ENCODE measurements at places on chromosomes 12 and 14.
A peak's percentile ranks its signal among the peaks of the same experiment; 100 is the strongest.

DNA sequence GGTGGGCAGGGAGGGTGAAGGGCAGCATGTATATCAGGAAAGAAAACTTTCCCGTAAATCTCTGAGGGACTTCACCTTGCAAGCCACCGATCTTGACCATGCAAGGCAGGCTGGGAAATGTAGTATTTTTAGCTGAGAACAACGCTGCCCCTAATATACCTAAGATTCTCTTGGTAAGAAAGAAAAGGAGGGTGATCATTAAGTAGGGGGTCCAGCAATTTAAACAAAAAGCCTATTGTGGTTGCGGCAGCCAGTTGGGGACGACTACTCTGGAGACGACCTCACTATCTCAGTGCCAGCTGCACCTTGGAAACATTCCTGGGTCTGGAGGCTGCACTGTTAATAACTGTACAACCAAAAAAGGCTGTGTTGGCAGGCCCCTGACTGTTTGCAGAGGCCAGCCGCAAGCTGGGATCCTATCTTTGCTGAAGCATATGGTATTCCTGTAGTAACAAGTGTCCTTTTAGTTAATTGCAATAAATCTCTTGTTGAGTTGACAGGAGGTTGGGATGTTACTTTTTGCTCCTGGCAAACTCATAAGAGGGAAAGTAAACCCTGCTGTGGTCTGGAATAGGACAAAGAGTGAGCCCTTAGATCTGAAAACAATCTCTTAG, 6.4 kb downstream of the APOLD1 start:
- no peak for DNase-seq

GRCh38 chr12:58117667-58118066, 176.3 kb downstream of the ATP23 start:
- DNase-seq, result no peak

DNA sequence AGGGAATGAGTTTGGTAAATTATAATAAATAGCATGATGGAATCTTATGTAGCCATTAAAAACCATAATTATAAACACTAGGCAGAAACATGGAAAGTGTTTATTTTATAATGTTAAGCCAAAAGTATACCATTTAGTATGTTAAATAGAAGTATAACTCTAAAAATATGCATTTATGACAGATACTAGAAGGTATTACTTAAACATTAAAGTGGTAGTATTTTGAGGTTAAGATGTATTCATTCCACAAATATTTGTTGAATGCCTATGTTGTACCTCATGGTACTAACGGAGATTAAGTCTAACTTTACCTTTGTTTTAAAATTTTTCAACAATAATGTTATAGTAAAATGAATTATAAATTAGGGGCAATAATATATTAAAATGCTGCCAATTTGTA, 24.1 kb downstream of the TTC8 start:
- no peak for DNase-seq

- DNase-seq, result no peak
These were observed 74.9 kb upstream of the MED13L start for GRCh38 chr12:116352315-116352835.

DNA sequence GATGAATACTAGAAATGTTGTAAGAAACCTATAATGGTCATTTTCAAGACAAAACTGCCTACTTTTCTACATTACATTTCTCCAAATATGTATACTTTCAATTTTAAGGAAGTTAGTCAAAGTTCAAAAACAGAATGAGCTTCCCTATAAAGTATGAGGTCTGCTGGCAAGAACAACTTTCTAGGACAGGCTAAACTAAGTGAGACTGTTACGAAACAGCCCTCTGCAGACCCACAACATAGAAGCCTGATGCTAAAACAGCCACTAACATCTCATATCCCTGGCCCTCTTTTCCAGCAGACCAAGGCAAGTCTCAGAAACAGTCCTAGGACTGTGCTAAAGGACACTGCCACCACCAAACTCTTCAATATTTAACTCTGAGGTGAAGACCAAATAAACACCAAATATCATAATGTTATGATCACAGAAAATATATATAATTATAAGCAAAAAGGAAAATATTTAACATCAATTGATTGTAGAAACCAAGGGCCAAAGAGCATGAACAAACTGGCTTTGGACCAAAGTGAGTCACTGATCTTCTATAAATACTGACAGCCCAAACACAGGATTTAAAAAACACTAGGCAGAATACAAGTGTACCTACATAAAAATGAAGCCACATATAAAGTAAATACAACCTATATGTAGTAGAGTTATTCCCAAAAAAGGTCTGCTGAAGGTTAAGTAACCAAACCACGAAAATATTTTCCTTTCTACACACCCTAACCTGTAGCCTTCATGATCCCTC, 27.7 kb downstream of the PPP4R3A start:
- DNase-seq, result no peak

DNA sequence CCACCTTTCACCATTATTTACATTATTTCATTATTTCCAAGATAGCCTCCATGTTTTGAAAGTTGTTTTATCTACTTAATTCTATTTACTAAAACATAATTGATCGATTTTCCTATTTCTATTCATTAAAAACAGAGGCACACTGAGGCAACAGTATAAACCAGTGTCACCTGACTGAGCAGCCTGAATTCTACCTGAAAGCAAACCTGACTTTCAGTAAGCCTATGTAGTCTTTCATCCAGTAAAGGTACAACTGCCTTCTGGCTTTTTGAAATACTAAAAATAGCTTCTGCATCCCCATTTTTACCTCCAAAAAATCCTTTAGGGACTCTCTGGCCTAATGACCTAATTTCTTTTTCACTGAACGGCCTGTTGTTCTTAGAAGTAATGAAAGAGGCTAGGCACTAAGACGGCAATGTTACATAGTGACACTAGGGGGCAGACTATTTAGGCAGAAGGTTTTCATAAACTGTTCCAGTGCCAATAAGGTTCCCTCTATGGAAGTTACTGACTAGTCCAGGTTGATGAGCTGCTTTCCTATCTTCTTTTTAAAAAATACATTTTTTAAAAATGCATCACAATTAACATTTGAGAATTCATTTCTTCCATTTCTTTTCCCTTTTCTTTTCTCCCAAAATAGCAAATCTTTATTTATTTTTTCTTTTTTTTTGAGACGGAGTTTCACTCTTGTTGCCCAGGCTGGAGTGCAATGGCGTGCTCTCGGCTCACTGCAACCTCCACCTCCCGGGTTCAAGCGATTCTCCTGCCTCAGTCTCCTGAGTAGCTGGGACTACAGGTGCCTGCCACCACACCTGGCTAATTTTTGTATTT, 17.5 kb downstream of the ANAPC5 start:
- DNase-seq, result peak; percentile 63

DNA sequence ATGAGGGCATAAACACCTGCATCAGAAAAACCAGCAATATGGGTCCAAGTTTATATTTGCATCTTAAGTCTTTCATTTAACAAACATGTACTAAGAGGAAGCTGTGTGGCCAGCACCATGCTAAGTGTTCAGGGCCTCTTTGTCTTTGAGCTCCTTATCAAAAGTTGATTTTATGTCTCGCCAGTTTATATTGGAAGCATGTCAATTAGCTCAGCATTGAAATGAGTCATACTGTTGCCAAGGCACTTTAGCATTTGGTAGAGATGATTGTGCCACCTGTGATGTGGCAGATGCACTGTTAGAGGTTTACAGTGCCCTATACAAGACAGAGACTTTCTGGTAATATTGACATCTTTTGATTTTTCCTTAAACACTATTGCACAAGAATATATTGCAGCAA, 68.5 kb downstream of the BHLHE41 start:
- no peak for DNase-seq

DNA sequence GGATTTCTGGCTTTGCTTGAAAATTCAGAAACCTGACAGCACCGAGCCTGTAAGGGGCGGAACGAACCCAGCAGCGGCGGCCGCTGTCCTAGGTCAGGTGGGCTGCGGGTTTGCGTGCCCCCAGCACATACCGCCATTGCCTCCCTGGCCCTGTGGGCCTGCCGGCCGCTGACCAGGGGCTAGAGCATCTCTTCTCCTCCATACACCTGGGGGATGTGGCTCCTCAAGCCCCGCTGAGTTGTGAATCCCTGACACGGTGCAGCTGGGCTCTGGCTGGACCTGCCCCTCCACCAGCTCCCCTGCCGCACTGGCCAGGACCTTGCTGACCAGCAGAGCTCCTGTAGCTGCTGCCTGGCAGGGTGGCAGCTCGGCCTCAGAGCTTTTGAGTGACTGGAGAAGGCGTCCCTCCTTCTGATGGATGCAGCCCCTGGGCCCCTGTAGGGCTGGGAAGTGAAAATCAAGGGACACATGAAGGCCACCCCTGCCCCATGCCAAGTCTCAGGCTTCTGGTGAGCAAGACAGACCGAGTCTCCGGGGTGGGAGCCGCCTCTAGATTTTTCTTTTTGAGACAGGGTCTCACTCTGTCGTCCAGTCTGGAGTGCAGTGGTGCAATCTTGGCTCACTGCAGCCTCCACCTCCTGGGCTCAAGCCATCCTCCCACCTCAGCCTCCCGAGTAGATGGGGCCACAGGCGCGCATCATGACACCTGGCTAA, 184.9 kb upstream of the SFSWAP start:
- no peak for DNase-seq

- DNase-seq, result no peak
These were observed 6.8 kb downstream of the FIGNL2 start for GRCh38 chr12:51841727-51842126.

GRCh38 chr12:53798575-53798974, 46.8 kb upstream of the CISTR start:
- DNase-seq, result no peak

- DNase-seq, result no peak
These were observed 268.3 kb upstream of the SEL1L start for GRCh38 chr14:81801921-81802320.

DNA sequence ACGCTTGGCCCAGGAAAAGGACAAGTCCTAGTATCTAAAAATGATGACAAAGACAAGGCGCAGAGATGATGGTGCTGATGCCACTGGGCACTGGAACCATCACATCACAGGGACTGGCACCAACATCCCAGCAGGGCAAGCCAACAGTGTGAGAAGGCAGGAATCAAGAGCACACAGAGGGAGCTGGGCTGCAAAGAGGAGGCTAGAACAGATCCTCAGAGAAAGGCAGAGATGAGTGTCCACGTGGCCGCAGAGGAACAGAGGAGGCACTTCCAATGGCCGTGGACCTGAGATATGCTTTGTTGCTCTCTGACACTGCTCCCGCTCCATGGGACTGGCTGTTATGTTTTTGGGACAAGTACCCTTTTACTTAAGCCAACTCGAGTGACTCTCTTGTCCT, 17.9 kb downstream of the FOXN3 start:
- no peak for DNase-seq

GRCh38 chr14:88834883-88835431, 10.5 kb downstream of the TTC8 start:
- no peak for DNase-seq

DNA sequence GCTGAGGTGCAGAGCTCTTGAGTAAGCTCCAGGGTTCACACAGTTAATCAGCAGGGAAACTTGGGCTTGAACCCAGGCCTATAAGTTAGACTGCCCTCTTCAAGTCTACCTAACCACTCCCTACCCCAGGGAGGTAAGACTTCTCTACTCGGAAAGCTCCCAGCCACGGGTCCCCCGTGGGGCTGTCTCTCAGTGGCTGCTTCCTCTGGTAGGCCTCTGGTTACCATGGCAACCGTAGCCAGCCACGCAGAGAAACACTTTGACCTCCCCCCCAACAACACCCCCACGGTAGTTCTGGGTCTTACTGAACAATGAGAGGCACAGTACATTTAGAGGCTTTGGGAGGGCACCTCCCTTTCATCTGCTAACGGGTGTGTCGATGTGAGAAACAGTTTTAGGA, 245.2 kb downstream of the AACS start:
- no peak for DNase-seq

GRCh38 chr12:124428136-124428791, 133.4 kb downstream of the RFLNA start:
- DNase-seq, result no peak

GRCh38 chr12:90947869-90948268, 7.1 kb downstream of the CCER1 start:
- DNase-seq, result no peak

- peak; percentile 37 for DNase-seq
These were observed 663 bp downstream of the PTGER2 start for GRCh38 chr14:52314595-52315354.

DNA sequence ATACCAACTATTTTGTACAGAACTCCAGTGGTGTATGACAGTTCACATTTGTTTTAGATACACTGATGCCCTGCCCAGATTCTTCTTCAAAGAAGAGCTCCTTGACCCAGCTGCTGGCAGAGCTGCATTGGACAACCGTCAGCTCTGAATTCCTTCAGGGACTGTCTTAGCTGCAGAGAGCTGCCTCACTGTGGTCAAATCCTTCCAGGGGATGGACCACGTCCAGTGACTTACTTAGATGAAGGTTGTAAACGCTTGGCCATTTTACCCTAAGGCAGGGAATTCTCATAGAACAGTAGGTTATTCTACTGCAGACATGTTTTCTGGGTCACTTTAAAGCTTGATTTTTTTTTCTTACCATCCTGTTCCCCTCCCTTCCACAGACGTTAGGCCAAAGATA, 905.0 kb upstream of the ATXN7L3B start:
- no peak for DNase-seq

DNA sequence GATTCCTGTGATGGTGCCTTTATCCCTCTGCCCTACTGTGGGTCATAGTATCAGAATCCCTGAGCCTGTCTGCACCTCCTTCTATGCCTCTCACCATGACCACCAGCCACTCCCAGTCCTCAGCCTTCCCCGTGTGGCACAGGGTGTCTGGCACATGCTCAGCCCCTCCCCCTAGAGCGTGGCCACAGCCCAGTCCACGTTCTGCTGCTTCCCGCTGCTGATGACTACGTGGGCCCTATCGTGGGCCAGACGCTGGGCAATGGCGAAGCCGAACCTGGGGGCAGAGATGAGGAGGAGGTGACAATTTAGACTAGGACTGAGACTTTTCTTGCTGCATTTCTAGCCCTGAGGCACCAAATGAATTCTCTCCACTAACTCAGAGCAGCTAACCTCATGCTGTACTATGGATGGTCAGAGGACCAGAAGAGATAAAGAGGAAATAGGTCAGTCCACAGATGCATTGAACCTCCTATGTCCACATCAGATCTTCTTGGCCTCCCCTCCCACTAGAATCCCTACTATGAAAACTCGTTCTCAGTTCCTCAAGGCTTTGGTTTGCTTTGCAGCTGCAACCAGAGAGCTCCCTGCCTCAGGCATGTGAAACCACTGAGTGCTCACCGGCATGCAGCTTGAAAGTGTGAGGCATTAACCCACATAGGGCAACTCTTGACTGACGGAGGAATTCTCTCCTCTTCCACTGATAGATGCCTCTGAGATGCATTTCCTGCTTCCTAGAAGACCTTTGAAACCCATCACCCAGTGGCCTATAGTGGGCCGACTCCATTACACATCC, 126.3 kb upstream of the DHRS4 start:
- no peak for DNase-seq
